ENCODE measurements at places on chromosomes 12 and 14. TPM values are rescaled to one million over a fixed set of nuclear protein-coding genes. Genes with fewer than 3 reads are reported as not detected.

Gene SPTB
- under 0.01 TPM for total RNA-seq

Gene C14orf119
- 72.4 TPM for total RNA-seq

Gene NGB
- total RNA-seq, result not detected

Gene GSKIP
- 63.2 TPM for total RNA-seq

Gene KRT78
- total RNA-seq, result not detected

Gene GDF3
- not detected for total RNA-seq

Measured in smooth muscle cell of trachea (primary cell).